ENCODE measurements at places on chromosomes 2 and 18. TPM values are rescaled to one million over a fixed set of nuclear protein-coding genes. Genes with fewer than 3 reads are reported as not detected.

THADA gene
- total RNA-seq: 36.4 TPM

- no peak overlapping the region for H3K4me3 ChIP-seq
- no peaks in the 10 kb centered on the region for H3K27me3 ChIP-seq
- H3K4me1 ChIP-seq: no peaks in the 10 kb centered on the region
- no peak for DNase-seq
- peak overlapping the region; percentile 51 for H3K27ac ChIP-seq
Observed at GRCh38 chr2:188975497-188976102, 1.4 kb downstream of the COL3A1 start.

GRCh38 chr2:16978301-16978700 is 312.7 kb upstream of the CYRIA start:
- DNase-seq: no peak
- no peak overlapping the region for H3K27ac ChIP-seq
- H3K4me1 ChIP-seq: no peaks in the 10 kb centered on the region
- H3K4me3 ChIP-seq: no peak overlapping the region

DNA sequence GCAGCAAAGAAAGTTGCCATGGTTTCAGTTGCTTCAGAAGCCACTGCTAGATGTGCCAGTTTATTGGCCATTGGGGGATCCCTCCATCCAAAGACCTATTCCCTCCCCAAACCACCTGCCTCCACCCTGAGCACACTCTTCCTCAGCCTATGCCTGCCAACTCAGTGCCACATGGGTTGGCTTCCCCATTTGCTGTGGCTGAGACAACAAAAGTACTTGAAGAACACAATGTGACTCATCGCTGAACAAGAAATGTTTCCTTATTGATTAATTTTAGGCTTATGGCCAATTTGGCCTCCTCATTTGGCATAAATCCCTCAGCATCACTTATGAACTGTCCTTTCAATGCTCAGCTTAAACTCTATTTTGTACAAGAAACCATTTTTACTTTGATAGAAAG is 215.9 kb downstream of the TMEM247 start:
- H3K36me3 ChIP-seq: no peaks in the 10 kb centered on the region
- no peak overlapping the region for H3K4me3 ChIP-seq
- no peak overlapping the region for H3K27ac ChIP-seq
- peaks cover 2% of the 10 kb centered on the region for H3K27me3 ChIP-seq

LMAN2L gene
- total RNA-seq: 9.1 TPM

DNA sequence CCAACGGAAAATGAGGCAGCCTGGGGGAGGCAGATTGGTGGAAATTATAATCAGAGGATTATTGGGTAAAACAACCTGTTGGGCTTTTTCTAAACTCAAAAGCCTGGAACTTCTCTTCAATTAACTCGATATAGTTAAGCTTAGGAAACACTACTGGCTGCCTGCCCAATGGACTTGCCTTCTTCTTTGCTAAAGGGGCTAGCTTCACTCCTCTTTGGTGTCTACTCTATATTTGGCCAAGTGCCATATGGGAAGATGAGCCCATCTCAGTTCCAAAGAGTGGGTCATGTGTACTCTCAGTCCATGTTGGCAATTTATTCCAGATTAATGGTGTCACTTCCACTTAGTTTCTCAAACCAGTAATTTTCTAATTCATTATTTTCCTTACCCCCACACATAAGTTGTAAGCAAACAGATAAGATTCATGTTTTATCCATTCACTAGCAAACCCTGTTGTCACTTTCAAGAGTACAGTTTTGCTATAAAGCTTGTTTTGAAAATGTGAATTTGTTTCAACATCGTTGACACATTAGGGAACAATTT is 34.3 kb downstream of the DARS1 start:
- H3K27me3 ChIP-seq: no peaks in the 10 kb centered on the region
- no peak overlapping the region for H3K4me3 ChIP-seq
- H3K36me3 ChIP-seq: peaks cover 35% of the 10 kb centered on the region
- no peak for DNase-seq

LAMA1 gene
- total RNA-seq: not detected

GREB1 gene
- total RNA-seq: 1.1 TPM

DNA sequence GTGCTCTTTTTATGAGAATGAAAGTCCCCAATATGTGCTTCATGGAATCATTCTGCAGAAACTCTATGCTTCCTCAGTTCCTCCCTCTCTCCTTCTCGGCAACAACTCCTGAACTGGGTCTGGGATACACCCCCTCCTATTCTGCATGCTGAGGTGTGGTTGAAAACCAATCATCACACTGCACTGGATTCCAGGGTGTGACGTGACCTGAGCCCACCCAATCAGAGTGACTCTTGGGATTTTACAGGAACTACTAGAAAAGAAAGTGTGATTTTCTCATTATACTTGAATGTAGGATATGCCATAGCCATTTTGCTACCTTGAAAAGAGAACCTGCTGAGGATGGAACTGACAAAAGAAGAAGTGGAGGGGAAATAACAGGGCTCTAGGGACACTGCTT is 36.3 kb downstream of the ACVR1 start:
- H3K27ac ChIP-seq: no peak overlapping the region
- H3K36me3 ChIP-seq: peaks cover 2% of the 10 kb centered on the region
- H3K27me3 ChIP-seq: no peaks in the 10 kb centered on the region
- no peak for DNase-seq
- peaks cover 19% of the 10 kb centered on the region for H3K4me1 ChIP-seq
- H3K4me3 ChIP-seq: no peak overlapping the region

DNA sequence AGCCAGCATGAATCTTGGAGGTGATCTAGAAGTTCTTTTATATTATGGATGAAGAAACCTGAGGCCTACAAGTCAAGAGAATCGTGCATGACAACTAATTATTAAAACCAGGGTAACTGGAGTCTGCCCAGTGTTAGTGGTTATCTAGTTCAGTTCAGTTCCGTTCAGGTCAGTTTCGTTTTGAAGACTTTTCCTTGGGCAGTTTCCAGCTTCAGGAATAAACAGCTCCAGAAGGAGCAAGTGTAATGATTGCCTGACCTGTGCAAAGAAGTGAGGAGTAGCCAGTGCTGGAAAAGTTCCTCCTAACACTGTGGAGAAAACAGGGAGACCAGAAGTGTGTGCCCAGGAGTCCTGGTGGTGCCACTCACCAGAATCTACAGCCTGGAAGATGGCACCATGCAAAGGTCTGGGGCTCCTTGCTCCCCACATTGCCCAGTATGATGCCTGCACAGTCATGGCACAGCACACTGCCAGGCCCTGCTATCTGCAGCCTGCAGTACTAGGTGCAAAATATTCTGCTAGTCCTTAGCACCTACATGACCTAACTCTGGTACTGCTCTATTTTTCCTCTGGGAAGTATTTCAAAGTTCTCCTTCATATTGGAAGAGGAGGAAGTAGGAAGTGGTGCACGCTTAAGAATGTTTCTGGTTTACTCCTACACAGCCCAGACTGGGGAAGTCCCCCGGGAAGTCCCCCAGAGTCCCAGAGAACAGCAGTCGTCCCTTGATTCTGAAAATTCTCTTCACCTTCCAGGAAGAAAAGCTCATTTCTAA is 65.8 kb downstream of the SUMO1 start:
- H3K27ac ChIP-seq: no peak overlapping the region
- peaks cover 20% of the 10 kb centered on the region for H3K4me1 ChIP-seq
- H3K4me3 ChIP-seq: no peak overlapping the region
- DNase-seq: no peak
- H3K27me3 ChIP-seq: peaks cover 20% of the 10 kb centered on the region

GRCh38 chr18:49707599-49707998 is 105.7 kb downstream of the ACAA2 start:
- H3K27me3 ChIP-seq: no peaks in the 10 kb centered on the region
- H3K4me1 ChIP-seq: no peaks in the 10 kb centered on the region
- no peaks in the 10 kb centered on the region for H3K36me3 ChIP-seq
- H3K4me3 ChIP-seq: no peak overlapping the region
- no peak overlapping the region for H3K27ac ChIP-seq

GRCh38 chr2:18662689-18663088 is 73.3 kb upstream of the NT5C1B start:
- peaks cover 28% of the 10 kb centered on the region for H3K36me3 ChIP-seq
- no peaks in the 10 kb centered on the region for H3K4me1 ChIP-seq

RGPD3 gene
- total RNA-seq: 0.16 TPM

ACTG2 gene
- not detected for total RNA-seq

DNA sequence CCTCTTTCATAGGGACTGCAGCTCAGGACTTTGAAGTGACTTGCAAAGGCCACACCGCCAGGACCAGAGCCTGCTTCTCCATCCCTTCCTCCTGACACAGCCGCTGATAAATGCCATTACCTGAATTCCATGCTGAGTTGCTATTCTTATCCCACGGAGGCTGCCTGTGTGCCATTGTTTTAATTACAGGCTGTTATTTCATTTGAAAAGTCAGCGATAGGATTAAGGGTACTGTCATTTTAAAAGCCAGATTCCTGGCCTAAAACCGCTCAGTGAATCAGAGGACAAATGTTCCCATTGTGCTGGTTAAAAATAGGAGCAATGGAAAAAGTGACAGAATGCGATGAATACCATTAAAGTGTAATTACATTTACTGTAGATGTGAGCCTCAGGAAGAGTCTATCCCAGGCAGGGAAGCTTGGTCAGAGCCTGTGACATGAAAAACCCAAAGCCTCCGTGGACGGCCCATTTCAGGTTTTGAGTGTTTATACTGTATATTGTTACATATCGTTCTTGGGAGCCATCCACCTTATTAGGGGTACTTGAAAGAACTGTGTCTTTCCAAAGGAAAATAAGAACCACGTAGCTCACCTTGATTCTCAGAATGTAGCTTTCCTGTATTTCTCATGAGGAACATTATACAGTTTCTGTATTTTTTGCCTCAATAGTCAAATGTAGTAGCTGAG is 41.3 kb downstream of the PDCL3 start:
- no peaks in the 10 kb centered on the region for H3K36me3 ChIP-seq
- no peak overlapping the region for H3K27ac ChIP-seq
- peaks cover 6% of the 10 kb centered on the region for H3K4me1 ChIP-seq
- no peak overlapping the region for H3K4me3 ChIP-seq
- H3K27me3 ChIP-seq: no peaks in the 10 kb centered on the region

VWA3B gene
- total RNA-seq: not detected

DNA sequence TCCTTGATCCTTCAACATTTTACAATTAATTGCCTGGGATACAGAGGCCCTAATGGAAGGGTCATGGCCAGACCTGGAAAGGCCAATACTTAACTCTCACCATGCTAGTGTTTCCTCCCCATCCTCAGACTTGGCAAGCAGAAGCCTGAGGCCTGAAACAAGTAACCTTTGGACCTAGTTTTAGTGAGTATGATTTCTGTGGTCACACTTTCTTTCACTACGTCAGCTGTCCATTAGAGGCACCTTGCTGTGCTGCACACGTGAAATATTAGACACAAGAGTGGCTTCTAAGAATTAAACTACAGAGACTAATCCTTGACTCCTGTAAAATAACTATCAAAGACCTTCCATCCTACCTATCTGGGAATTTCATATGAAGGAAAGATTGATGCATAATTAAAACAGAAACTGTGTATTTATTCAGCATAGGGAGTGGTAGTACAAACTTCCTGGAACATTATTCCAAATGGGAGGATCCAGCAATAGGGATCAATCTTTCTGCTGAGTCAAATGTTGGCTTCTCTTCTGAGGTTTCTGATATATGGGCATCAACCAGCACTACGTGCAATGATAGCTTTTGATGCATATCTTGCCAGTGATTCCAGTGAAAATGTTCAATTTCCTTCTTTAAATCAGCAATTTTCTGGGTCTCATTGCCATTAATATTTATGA is 249.7 kb downstream of the IKZF2 start:
- H3K4me3 ChIP-seq: no peak overlapping the region
- H3K36me3 ChIP-seq: no peaks in the 10 kb centered on the region
- DNase-seq: no peak
- H3K27ac ChIP-seq: no peak overlapping the region
- no peaks in the 10 kb centered on the region for H3K4me1 ChIP-seq

GRCh38 chr2:39546937-39547336 is 109.9 kb upstream of the MAP4K3 start:
- no peak for DNase-seq

DNA sequence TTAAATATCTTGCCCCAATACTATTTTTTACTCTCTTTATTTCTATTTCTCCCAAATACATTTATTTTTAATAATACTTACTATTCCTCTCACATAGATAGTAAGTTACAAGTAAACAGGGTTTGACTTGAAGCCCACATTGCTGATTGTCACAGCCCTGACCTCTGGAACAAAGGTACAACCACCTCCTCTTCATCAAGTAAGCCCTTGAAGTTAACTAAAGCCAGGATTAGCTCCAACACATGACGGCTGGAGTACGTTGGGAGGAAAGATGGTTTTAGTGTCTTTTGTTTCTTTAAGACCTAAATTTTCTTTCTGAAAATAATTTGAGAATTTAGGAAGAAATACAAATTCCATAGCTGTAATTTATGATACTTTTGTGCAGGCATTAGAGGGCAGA is 949 bp downstream of the MYOM1 start:
- no peaks in the 10 kb centered on the region for H3K36me3 ChIP-seq
- no peak overlapping the region for H3K27ac ChIP-seq
- DNase-seq: no peak

RBM43 gene
- 30.6 TPM for total RNA-seq

EDAR gene
- total RNA-seq: 10.5 TPM

LONRF2 gene
- total RNA-seq: not detected

NEU2 gene
- total RNA-seq: not detected

DNA sequence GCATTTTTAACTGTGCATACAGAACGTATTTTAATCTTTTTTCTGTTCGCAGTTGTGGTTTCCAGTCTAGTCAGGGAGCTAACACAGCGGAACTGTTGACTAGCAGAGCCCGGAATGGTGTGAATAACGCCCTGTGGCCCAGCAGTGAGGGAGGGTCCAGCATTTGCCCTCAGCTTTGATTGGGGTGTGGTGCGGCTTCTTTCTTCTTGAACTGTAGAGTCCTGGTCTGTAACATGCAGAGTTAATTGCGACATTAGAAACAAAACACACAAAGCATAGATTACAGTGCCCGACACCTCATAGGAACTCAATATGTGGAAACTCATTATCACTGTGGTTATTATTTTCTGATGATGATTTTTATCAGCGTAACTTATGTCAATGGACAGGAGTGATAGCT is 253.6 kb downstream of the SOX11 start:
- H3K27ac ChIP-seq: no peak overlapping the region
- H3K4me3 ChIP-seq: no peak overlapping the region

C2orf76 gene
- 10.7 TPM for total RNA-seq

DNA sequence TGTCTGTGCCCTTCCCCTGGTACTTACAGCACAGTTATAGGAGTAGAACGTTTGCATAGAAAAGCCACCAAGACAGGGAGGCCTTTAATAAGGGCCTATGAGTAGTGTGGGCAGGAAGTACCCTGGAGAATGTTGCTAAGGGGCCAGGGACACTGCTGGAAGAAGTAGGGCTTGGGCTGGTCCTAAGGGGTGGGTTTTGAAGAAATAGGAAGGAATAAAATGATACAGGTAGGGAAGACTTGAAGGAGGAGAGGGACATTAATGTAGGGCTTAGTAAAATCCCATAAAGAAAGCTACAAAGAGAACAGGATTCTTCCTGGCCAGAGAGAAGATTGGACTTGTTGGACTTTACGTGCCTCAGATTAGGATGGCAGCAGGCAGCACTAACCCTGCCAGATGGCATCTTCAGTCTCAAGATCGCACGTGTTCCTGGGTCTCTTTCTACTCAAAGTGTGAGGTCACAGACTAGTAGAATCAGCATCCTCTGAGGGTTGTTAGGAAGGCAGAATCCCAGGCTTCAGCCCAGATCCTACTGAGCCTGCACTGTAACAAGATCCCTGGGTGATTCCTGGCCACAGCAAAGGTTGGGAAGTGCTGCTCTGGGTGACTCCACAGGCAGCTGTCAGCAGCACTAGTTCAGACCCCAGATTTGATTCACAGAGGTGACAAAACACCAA is 39.2 kb downstream of the EPAS1 start:
- H3K27ac ChIP-seq: no peak overlapping the region
- peaks cover 16% of the 10 kb centered on the region for H3K4me1 ChIP-seq
- DNase-seq: no peak
- no peaks in the 10 kb centered on the region for H3K36me3 ChIP-seq

ARL4C gene
- 137 TPM for total RNA-seq

GRCh38 chr18:55544014-55544413 is 44.0 kb downstream of the TCF4 start:
- no peak overlapping the region for H3K4me3 ChIP-seq
- no peaks in the 10 kb centered on the region for H3K4me1 ChIP-seq
- H3K27me3 ChIP-seq: peaks cover 2% of the 10 kb centered on the region
- H3K36me3 ChIP-seq: no peaks in the 10 kb centered on the region
